ENCODE measurements at places on chromosomes 5 and 9. TPM values are rescaled to one million over a fixed set of nuclear protein-coding genes. Genes with fewer than 3 reads are reported as not detected.

The FAM200C gene
- polyA plus RNA-seq: 17.9 TPM

- DNase-seq: peak; percentile 77
Observed at GRCh38 chr9:136363106-136363948, at the start of gene DNLZ. Gene DNLZ (minus strand): TSS chr9:136363744. CDS start chr9:136363714, 30 bp downstream.

The TPPP gene
- 5.1 TPM for polyA plus RNA-seq

DNA sequence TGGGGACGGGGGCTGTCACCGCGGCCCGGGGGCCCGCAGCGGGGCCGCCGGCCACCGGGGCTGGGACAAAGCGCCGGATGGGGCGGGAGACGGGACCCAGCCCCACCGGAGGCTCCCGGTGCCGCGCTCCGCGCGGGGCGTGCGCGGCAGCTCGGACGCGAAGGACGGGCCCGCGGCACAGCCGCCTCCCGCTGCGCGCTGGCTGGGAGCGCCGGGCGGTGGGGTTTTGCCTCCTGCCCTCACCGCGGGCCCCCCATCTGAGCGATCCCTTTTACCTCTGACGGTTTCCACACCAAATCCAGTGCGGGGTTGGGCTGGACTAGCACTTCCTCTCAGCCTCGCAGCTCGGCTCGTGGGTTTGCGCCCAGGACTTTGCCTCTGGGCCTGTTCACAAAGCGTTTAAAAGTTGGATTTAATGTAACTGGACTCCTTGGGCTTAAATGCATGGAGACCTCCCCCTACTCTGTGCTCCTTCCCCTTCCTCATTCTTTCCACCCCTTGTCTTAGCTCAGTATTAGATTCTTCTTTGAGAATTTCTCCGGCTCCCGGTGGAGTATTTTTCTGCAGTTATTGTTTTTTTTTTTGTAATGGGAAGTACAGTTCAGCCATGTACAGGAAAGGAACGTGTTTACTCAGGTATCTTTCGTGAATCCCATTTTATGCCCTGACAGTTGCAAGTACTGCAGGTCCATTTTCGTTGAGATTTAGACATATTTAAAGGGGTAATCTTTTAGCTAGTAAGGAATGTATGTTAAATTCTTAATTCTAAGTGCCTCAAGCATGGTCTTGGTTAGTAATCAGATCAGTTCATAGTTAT is 691 bp downstream of the FCHO2 start:
- DNase-seq: peak; percentile 82

GRCh38 chr9:121744002-121744686 is 92.7 kb downstream of the DAB2IP start:
- no peak for DNase-seq

DNA sequence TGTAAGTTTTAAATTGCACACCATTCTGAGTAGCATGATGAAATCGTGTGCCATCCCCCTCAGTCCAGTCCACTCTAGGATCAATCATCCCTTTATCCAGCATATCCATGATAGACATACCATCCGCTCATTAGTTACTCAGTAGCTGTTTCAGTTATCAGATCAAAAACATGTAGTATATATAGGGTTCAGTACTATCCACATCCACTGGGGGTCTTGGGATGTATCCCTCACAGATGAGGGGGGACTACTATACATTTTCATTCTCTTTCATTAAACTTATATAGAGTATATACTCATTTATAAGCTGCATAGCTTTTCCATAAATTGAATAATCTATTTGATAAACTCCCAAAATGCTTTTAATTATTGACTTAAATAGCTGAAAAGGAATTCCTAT is 67.6 kb downstream of the MEIKIN start:
- no peak for DNase-seq

GRCh38 chr5:92715946-92716520 is 865.0 kb downstream of the NR2F1-AS1 start:
- DNase-seq: no peak
